ENCODE measurements at places on chromosomes 1 and 21.

GRCh38 chr1:77697441-77697840 lies 15.0 kb upstream of the ZZZ3 start:
- no peak for DNase-seq

DNA sequence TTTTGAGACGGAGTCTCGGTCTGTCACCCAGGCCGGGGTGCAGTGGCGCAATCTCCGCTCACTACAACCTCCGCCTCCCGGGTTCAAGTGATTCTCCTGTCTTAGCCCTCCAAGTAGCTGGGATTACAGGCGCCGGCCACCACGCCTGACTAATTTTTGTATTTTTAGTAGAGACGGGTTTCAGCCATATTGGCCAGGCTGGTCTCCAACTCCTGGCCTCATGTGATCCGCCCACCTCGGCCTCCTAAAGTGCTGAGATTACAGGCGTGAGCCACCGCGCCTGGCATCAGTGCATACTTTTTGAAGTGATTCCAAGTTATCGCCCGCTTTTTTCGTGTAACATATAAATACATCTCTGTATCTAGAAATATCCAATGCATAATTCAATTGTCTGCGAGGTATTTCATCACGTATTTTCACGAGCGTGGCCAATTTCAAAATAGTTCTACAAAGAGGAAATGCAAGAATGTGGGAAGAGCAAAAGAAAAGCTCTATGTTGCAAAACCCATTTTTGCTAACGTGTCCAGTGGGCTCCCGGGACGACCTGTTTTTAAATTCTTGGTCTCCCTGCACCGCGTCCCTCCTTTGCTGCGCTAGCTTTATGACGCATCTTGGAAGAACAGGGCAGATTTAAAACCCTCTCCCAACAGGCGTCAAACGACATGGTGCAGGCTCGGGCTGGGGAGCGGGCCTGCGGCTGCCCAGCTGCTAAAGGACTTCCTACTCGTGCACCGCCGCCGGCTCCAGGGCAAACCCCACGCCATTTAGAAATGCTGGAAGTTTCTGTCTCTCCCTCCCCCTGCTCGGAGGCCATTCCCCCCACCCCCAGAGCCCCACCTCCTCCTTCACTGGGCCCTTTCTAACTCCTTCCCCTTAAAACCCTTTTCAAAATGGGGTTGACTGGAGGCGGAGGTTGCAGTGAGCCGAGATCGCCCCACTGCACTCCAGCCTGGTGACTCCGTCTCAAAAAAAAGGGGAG lies 923 bp upstream of the IFNGR2 start:
- DNase-seq, result peak; percentile 25

DNA sequence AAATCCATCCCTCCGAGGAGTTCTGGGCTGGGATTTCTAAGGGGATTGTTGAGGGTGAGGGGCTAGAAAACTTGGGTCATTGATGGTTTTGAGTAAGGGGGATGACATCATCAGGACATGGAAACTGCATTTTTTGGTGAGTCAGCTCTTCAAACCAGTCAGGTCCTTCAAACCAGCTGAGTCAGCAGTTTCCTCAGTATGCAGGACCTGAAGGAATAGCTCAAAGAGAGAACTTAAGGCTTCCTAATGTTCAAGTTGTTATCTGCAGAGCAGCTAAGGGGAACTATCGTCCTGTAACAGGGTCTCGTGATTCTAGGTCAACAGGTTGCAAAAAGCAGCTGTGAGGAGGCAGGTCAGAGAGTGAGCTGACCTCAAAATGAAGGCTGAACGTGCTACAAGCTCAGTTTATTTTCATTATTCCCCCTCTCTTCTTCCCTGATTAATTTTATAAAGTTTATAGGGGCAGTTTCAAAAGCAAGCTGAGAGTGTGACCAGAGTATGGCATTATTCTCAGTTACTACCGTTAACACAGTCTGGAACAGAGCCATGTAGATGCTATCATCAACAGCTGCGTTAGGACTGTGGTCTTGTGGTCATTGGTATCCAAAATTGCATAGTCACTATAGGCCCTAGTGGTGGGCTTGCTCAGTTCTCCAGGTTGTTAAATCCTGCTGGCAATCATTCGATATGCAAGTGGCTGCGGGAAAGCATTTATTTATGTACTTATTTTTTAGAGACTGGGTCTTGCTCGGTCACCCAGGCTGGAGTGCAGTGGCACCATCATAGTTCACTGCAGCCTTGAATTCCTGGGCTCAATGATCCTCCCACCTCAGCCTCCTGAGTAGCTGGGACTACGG lies 10.7 kb upstream of the SDC3 start:
- DNase-seq, result no peak

DNA sequence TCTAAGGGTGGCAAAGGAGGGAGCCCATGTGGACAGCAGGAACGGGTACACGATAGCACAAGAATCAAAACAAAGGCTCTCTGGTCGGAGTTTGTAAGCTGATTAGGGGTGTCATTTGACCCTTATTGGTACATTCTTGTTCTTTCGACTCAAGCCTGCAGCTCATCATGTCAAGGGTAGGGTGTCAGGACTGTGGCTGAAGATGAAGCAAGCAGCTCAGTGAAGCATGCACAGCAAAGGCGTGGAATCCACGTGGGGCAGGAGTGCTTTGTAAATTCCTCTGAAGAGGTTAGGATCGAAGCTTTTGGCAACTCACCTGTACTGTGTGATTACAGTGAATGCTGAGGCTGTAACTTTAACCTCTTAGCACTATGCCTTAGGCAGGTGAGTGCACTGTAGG lies 4.7 kb upstream of the ABCB10 start:
- DNase-seq, result no peak

DNA sequence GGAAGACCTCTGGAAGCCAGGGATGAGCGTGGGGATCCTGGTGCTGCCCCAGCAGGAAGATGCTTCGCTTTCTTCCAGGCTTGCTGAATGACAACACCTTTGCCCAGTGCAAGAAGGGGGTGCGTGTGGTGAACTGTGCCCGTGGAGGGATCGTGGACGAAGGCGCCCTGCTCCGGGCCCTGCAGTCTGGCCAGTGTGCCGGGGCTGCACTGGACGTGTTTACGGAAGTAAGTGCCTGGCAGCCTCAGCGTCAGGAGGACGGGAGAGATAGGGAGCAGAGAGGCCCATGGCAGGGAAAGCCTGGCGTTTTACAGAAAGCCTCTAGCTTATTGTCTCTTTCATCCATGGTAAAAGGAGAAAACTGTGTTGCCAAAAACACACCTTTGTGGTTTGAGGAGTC lies 23.5 kb downstream of the PHGDH start:
- DNase-seq, result no peak

DNA sequence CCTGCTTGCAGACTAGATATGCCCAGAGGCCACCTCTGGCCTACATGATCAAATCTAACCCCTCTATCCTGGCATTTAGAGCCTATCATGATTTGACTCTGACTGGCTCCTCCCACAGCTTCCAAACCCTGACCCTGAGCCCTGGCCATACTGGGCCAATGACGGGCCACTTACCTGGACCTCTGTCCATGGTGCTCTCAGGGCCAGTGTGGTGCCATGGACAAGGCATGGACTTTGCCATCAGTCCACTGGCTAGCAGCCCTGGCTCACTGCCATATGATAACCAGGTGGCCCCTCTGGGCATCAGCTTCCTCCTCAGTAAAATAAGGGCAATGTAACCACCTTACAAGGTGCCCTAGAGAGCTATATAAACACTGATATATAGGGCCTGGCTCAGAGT lies 713.4 kb downstream of the PTPRU start:
- no peak for DNase-seq

DNA sequence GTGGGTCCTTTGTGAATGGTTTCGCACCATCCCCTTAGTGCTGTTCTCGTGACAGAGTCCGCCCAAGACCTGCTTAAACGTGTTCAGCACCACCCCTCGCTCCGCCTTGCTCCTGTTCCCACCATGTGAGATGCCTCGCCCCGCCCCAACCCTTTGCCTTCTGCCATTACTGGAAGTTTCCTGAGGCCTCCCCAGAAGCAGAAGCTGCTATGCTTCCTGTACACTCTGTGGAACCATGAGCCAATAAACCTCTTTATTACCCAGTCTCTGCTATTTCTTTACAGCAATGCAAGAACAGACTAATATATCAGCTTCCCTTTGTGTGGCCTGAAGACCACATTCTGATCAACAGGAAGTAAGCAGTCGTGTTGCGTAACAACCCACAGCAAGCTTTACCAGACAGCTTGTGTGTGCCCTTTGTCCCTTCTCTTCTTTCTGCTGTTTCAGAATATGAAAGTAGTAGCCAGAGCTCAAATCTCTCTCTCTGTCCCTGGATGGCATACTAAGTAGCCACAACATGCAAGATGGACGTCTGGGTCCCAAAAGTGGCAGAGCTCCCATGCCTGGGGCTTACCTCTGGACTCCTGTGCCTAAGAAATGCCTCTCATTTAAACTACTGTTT lies 14.1 kb downstream of the HENMT1 start:
- peak; percentile 28 for DNase-seq

All from stimulated activated CD4-positive, alpha-beta T cell treated with anti-CD3 and anti-CD28 coated beads, Interleukin-4, amount 100 ng/mL, for 4 hours (primary cell).